ENCODE measurements at places on chromosomes 1 and 21.

GRCh38 chr1:222373216-222373615 is 174.7 kb downstream of the HHIPL2 start:
- DNase-seq, result no peak

DNA sequence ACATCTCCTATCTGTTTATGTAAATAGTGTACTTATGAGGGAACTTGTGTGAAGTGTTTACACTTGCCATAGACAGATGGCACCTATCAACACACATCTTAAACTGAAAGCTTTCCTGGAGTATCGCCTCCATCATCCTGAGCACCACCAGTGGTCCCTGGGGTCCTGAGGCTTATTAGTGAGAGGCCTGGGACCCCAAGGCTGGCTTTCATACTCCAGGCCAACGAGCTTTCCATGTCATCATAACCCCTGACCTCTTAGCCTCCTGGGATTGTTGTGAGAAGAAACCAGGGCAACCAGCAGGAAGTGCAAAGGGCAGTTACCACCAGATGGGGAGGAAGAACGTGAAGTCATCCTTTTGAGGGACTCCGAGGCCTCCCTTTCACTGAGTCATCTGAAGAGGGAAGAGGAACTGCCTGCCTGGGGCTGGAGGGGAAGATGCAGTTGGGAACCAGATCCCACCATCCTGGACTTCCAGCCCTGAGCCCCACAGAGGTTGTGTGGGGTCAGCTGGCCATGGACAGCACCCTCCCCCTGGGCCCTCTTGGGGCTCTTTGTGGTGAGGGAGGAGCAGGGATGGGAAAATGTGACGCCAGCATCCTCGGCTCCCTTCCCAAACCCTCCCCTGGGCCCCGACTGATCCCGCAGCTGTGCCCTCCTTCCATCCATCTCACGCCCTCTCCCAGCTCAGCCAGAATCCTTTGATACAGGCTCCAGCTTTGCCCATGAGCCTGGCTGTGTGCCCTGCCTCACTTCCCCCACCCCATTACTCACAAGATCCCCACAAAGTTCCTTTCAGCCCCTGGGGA is 5.8 kb downstream of the INKA2 start:
- DNase-seq, result peak; percentile 83

DNA sequence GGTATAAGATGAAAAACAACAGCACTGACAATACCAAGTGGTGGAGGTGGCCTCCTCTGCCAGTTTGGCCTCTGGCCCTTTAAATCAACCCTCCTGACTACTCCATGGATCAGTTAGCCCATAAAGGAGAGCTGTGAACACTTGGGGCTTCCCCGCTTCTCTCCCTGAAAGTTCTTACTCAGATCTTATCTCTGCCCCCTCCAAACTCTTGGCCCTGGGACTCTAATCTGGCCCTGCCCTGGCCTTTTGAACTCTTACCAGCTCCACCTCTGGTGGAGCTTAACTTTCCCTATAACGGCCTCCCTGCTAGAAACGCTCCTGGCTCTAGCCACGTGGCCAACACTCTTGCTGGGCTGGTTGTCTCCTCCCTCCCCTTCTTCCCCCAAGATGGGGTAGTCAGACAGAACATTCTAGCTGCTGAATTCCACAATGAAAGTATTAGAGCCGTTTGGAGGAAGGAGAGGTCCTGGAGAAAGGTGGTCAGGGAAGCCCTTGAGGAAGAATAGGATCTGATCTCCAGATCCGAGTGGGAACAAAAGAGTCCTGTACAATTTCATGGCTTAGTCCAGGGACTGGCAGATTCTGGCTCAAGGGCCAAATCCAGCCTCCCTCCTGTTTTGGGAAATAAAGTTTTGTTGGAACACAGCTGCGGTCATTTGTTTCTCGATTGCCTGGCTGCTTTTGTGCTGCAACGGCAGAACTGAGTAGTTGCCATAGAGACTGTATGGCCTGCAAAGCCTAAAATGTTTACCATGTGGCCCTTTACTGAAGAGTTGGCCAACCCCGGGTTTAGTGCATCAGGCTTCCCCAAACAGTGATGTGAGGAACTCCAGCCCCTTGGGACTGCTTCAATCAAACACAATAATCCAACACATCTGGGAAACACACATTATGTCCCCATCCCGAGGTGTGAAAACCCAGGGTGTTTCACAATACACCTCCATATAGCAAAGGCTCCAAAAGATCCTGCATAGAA is 9.5 kb upstream of the PIGR start:
- peak; percentile 54 for DNase-seq

- no peak for DNase-seq
Observed at GRCh38 chr1:224545571-224545970, 70.5 kb upstream of the CNIH3 start.

DNA sequence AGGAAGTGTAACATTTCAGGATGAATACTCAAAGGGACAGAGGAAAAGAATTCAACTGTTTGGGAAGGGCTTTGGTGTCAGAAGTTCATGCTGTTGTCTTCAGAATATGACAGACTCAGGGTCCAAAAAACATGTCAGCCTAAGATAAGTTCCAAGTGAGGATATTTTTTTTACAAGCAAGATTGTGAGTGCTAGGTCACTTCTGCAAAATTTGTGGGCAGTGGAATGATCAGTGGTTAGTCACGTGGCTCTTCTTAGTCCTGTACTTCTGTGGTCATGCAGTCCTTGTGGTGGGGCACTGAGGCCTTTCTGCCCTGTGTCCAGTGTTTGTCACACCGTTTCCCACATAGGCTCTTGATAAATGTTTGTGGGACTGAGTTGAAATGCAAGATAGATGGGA is 5.2 kb downstream of the RGL1 start:
- no peak for DNase-seq

DNA sequence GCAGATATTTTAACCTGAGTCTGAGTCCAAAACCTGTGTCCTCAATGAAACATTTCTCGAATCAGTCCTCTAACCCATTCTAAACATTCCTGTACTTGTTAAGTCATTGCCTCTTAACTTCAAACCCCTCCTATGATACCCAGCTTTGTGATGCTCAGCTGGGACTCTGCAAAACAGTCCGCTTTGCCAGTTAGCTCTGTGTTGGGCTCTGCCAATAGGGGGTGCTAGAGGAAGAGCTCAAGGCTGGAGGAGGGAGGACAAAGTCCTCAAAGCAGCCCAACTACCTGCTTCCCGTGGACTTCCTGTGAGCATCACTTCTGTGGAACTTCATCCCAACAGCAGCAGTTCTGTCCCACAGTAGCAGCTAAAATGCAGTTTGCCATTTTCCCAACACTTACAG is 38.1 kb upstream of the SYT14 start:
- DNase-seq, result peak; percentile 80

GRCh38 chr1:225329041-225329440 is 98.8 kb downstream of the LBR start:
- DNase-seq, result no peak

GRCh38 chr21:25369524-25370300 is 237.6 kb downstream of the MRPL39 start:
- DNase-seq, result no peak

DNA sequence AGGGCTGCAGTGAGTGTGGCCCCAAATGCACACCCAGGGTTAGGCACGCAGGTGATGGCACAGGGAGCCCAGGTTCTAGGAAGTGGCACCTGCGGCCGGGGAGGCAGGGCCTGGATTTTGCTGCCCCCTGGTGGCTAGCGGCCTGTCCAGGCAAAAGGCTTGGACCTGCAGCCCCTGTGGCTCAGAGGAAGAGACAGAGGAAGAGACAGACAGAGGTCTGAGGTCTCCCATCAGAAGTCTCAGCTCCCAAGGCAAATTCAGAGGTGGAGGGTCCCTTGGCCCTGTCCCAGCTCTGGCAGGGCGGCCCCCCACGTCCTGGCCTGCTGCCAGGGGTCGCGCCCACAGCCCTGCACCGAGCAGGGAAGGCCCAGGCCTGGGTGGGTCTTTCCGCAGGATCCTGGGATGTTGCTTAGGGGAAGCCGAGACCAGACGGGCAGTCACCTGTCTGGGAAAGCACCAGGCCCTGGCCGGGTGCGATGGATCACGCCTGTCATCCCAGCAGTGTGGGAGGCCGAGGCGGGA is 8.0 kb upstream of the TNFRSF14 start:
- DNase-seq, result peak; percentile 84

DNA sequence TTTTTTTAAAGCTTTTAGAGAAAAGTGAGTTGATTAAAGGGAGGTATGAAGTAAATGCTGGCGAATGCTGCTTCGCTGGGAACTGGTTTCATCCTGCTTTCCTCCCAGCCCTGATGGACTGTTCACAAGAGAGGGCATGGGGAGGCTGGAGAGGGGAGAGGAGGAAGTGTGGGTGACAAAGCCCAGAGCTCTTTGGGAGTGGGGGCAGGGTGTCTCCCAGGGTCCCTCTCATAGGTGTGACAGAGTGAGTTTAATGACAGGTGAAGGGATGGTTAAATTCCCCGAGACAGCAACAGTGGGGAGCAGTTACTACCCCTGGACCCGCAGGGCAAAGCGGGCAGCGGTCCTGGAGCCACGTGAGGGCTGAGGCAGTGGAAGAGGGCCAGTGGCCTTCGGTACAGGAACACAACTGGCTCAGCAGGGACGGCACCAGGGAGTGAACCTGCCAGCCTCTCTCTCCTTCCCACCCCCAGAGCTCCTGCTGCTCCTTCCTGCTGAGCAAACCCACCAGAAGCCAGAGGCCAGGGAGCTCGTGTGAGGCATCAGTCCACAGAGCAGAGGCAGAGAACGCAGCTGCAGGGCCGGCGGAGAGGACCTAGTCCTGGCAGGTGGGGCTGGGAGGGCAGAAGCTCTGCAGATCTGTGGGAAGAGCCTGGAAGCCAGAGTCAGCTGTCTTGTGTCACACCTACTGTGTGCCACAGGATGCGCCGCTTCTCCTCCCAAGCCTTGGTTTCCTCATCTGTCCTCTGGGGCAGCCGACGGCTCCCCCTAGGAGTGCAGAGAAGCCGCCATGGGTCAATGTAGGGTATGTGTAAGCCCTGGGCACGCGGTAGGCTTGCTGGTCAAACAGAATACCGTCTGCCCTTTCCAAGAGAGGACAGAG is 20.9 kb upstream of the LRP8 start:
- no peak for DNase-seq

GRCh38 chr1:15089258-15089992 is 64.1 kb upstream of the TMEM51 start:
- DNase-seq, result no peak

DNA sequence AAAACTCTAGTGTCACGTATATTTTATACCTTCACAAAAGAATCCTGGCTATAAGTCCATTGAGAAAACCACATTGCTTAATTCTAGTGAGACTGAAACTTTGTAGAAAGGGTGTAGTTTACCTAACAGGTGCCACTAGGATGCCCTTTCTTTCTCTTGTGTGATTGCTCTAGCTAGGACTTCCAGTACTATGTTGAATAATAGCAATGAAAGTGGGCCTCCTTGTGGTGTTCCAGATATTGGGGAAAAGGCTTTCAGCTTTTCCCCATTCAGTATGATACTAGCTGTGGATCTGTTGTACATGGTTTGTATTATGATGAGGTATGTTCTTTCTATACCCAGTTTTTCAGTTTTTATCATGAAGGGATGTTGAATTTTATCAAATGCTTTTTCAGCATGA is 39.7 kb upstream of the CHODL start:
- peak; percentile 24 for DNase-seq

- DNase-seq, result peak; percentile 48
Observed at GRCh38 chr1:50930965-50931737, 28.9 kb downstream of the FAF1 start.

GRCh38 chr1:22184892-22185612 is 42.2 kb upstream of the WNT4 start:
- peak; percentile 93 for DNase-seq

DNA sequence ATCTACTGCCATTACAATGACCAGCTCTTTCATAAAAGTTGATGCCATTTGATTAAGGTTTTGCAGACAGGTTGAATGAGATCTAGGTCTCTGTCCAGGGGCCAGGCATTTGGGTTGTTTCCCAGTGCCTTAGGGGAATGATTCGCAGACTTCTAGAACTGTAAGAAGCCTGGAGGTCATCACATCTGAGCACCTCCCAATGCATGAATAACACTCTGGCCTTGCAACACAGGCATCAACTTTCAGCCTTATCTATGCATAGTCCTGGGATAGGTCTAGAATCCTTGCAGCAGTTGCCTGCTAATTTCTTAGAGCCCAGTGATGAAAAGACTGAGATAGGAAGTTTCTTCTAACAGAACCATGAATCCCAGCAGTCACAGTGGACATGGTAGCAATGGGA is 44.8 kb upstream of the KCND3 start:
- peak; percentile 41 for DNase-seq

DNA sequence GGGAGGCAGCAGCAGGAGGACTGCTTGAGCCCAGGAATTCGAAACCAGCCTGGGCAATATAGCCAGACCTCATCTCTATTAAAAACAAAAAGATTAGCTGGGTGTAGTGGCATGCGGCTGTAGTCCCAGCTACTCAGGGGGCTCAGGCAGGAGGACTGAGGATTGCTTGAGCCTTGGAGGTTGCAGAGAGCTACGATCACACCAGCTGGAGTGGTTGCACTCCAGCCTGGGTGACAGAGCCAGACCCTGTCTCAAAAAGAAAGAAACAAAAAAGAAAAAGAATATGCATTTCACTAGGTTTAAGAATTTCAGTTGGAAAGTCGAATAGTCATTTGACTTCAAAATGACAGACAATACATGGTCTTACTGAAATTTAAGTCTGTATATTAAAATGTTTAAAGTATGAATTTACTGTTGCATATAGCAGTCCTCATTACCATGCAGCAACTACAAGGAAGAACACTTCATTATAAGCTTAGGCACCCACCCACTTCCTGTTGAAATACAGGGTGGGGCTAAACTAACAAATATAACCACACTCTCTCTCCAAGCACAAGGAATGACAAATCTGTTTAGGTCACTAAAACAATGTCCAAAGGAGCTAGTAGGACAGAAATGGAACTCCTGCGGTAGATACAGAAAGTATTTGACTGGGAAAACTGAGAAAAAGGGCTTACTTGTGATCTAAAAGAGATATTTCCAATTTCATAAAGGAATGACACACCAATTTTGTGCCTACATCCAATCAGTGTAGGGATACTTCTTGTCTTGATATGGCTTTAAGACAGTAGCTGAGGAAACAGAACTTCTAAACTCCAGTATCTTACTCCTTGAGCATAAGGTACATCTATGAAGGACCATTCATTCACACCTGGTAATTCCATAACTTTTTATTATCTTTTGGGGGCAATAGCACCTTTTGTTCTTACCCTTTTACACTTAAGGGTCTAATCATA is 44.1 kb downstream of the GPR3 start:
- no peak for DNase-seq

- DNase-seq, result no peak
Observed at GRCh38 chr1:68558321-68559026, 61.6 kb upstream of the DEPDC1 start.
